Left ventricle myocardium inferior (tissue), 1 donor: ENCODE measurements at places on chromosomes 12 and 14. TPM values are rescaled to one million over a fixed set of nuclear protein-coding genes. Genes with fewer than 3 reads are reported as not detected.

- no peak overlapping the region for H3K4me3 ChIP-seq
- DNase-seq: no peak
- H3K27me3 ChIP-seq: peaks cover 40% of the 10 kb centered on the region
- H3K36me3 ChIP-seq: no peaks in the 10 kb centered on the region
- no peak overlapping the region for H3K27ac ChIP-seq
- H3K4me1 ChIP-seq: no peaks in the 10 kb centered on the region
Measured at GRCh38 chr12:6716874-6717437, 6.9 kb upstream of the COPS7A start.

DNA sequence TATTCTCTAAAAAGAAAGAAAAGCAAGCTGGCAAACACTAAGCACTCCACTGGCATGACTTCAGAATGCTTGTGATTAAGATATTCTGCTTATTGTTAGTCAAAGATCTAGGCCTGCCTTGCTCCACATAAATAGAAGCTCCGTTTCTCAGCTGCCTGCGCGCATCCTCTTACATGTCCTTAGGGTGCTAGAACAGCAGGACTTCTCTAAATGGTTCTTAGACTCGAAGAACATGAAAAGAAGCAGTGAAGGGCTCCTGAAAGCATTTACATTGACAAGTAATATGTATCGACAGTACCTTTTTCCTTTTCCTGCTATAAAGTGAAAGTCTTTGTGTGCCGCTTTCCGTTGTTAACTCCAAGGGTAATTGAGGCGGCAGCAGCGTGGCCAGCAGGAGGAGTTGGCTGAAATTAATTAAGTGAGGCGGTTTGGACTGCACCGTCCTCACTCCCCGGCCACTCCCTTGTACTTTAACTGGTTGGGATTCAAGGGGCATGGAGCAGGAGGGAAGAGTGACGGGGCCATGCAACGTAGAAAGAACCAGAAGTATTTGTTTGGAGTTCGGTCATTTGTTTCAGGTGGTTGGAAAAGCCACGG, 34.2 kb upstream of the OTX2 start:
- H3K4me1 ChIP-seq: no peaks in the 10 kb centered on the region
- no peak for DNase-seq
- H3K36me3 ChIP-seq: no peaks in the 10 kb centered on the region
- H3K4me3 ChIP-seq: no peak overlapping the region
- no peak overlapping the region for H3K27ac ChIP-seq

DNA sequence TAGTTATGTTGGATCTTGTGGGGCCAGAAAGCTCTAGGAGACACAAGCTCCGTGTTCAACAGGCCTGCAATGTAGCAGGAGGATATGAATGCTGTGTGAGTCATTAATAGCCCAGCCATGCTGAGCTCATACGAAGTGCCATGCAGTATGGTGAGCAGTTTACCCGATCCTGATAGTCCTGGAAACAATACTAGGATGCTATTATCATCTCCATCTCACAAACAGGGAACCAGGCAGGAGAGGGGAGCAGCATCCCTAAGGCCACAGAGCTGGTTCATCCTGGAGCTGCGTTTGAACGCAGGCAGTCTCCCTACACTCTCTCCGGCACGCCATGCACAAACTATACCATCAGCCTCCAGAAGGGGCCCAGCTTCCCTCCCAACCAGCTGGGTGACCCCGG, 20.5 kb downstream of the TTC7B start:
- no peaks in the 10 kb centered on the region for H3K27me3 ChIP-seq
- no peak overlapping the region for H3K27ac ChIP-seq
- H3K4me3 ChIP-seq: no peak overlapping the region

Gene HOXC12
- not detected for total RNA-seq

GRCh38 chr14:100867631-100868315, 35.7 kb downstream of the RTL1 start:
- peak; percentile 6 for DNase-seq
- no peaks in the 10 kb centered on the region for H3K4me1 ChIP-seq
- peaks cover 15% of the 10 kb centered on the region for H3K27me3 ChIP-seq

Gene CLEC6A
- not detected for total RNA-seq

Gene DPF3
- total RNA-seq: 37.7 TPM

Gene KRT5
- not detected for total RNA-seq

GRCh38 chr14:68278576-68279436, 459.2 kb downstream of the RAD51B start:
- peaks cover 11% of the 10 kb centered on the region for H3K4me1 ChIP-seq
- no peaks in the 10 kb centered on the region for H3K27me3 ChIP-seq
- no peaks in the 10 kb centered on the region for H3K36me3 ChIP-seq
- H3K4me3 ChIP-seq: no peak overlapping the region
- no peak for DNase-seq
